ENCODE measurements at places on chromosomes 12 and 14. TPM values are rescaled to one million over a fixed set of nuclear protein-coding genes. Genes with fewer than 3 reads are reported as not detected.

- H3K27ac ChIP-seq: no peak overlapping the region
- H3K4me1 ChIP-seq: peaks cover 42% of the 10 kb centered on the region
- H3K36me3 ChIP-seq: no peaks in the 10 kb centered on the region
- H3K27me3 ChIP-seq: no peaks in the 10 kb centered on the region
- no peak for DNase-seq
- no peak overlapping the region for H3K4me3 ChIP-seq
Observed at GRCh38 chr14:22884076-22884737, 1.2 kb downstream of the REM2 start.

The KRT83 gene
- polyA plus RNA-seq: not detected

GRCh38 chr12:77058740-77059139 lies 6.6 kb downstream of the E2F7 start:
- no peak overlapping the region for H3K4me3 ChIP-seq
- no peaks in the 10 kb centered on the region for H3K27me3 ChIP-seq
- H3K36me3 ChIP-seq: no peaks in the 10 kb centered on the region

The CLEC1A gene
- polyA plus RNA-seq: not detected

DNA sequence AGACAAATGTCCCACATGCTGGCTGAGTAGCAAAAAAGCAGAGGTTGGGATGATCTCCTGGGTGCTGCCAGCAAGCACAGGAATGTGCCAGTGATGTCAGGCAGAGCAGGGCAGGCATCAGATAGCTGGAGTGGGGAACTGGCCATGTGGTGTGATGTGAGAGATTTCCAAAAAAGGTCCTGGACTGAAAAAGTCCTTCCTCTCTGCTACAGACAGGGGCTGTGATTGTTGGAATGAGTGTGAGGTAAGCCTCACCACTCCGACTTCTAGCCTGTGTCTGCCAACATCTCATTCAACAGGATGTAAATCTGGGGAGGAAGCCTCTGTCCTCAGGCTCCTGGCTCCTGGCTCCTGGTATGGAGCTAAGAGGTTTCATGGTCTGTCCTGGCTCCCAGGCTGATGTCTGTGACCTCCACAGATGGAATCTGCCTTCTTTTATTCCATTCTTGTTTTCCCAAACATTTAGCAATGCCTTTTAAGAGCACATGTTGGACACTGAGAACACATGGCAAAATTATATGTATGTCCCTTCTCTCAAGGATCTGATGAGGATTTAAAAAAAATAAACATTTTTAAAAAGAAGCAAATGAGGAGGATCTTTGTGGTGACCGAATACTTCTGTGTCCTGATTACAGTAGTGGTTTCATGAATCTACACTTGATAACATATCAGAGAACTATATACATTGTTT lies 50.1 kb upstream of the STK38L start:
- no peak overlapping the region for H3K4me3 ChIP-seq
- no peaks in the 10 kb centered on the region for H3K36me3 ChIP-seq
- no peaks in the 10 kb centered on the region for H3K27me3 ChIP-seq
- DNase-seq: no peak

The KCNH5 gene
- polyA plus RNA-seq: not detected

The DACT1 gene
- 0.12 TPM for polyA plus RNA-seq

DNA sequence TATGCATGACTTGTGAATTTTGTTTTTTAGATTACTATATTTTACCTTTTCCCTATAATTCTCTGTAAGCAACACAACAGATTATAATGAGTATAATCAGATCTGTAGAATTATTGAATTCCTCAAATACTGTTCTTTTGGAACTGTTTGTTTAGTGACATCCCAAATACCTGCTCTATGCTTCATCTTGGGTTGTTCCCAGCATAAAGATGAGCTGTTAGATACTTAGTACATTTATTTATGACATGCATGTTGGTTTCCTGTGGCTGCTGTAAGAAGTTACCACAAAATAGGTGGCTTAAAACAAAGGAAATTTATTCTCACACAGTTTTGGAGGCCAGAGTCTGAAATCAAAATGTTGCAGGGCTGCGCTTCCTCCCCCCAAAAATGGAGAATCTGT lies 78.4 kb downstream of the PTPRR start:
- no peaks in the 10 kb centered on the region for H3K4me1 ChIP-seq
- H3K27ac ChIP-seq: no peak overlapping the region
- H3K4me3 ChIP-seq: no peak overlapping the region
- no peak for DNase-seq

DNA sequence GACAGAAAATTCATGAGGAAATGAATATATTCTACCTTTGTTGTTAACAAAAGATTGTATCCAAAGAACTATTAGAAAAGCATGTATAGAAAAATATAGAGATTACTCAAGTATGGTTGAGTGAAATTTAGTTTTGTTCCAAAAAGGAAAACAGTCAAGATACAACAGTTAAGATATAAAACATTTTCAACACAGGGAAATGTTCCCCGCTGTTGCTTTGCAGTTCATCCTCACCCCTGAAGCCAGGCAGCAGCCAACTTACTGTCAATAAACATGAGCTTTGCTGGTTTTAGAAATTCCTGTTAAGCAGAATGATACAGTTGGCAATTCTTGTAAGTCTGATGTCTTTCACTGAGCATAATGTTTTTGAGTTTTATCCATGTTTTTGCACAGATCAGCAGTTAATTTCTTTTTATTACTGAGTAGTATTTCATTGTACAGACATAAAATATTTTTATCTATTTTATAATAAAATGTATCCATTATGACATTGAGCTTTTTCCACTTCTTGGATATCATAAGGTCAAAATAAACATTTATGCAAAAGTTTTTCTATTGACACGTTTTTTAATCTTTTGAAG lies 1.2 kb upstream of the CLEC2B start:
- H3K4me1 ChIP-seq: peaks cover 4% of the 10 kb centered on the region
- no peaks in the 10 kb centered on the region for H3K36me3 ChIP-seq
- DNase-seq: no peak
- H3K4me3 ChIP-seq: peak overlapping the region; percentile 65

DNA sequence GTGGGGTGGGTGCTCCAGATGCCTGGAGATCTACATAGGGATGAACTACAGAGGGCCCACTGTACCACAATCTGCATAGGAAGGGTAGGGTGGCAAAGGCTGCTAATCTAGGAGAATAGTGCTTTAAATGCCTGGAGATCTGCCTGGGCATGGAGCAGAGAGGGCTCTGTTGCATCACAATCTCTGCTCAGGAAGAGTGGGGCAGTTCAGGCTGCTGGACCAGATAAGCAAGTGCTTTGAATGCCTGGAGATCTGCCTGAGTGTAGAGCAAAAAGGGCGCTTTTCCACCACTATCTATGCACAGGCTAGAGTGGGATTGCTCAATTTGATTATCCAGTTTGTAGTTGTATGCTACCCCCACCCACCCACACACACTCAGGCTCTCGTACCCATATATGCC lies 886.3 kb upstream of the SEL1L start:
- no peaks in the 10 kb centered on the region for H3K27me3 ChIP-seq
- no peak overlapping the region for H3K4me3 ChIP-seq
- H3K36me3 ChIP-seq: no peaks in the 10 kb centered on the region
- no peak for DNase-seq

The SCN8A gene
- polyA plus RNA-seq: 0.83 TPM

The IL23A gene
- polyA plus RNA-seq: 26.4 TPM

DNA sequence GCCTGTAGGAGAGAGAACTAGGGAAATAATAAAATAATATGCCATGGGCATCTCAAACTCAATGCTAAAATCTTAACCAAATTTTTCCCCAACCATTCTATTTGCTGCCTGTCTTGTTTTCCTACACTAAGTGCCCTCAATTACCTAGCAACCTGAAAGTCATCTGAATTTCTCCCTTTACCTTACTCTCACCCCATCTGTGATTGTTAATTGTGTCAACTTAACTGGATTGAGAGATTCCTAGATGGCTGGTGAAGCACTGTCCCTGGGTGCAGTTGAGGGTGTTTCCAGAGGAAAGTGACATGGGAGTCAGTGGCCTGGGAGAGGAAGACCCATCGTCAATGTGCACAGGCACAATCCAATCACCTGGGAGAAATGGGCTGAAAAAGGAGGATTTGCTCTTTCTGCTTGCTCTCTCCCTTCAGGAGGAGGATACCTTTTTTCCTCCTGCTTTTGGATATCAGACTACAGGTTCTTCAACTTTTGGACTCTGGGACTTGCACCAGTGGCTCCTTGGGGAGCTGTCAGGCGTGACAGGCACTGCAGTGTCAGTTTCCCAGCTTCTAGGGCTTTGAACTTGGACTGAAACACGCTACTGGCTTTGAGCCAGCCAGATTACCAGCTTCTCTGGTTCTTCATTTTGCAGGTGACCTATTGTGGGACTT lies 100.1 kb downstream of the PPP1R12A start:
- H3K27me3 ChIP-seq: no peaks in the 10 kb centered on the region
- H3K4me1 ChIP-seq: peaks cover 22% of the 10 kb centered on the region
- no peak overlapping the region for H3K4me3 ChIP-seq
- H3K36me3 ChIP-seq: peaks cover 9% of the 10 kb centered on the region
- DNase-seq: no peak

The NEUROD4 gene
- polyA plus RNA-seq: not detected

- H3K36me3 ChIP-seq: peaks cover 7% of the 10 kb centered on the region
- H3K4me3 ChIP-seq: no peak overlapping the region
- H3K27me3 ChIP-seq: no peaks in the 10 kb centered on the region
- no peak overlapping the region for H3K27ac ChIP-seq
- no peaks in the 10 kb centered on the region for H3K4me1 ChIP-seq
- no peak for DNase-seq
Observed at GRCh38 chr14:87979689-87980088, 13.3 kb downstream of the GALC start.
